ENCODE measurements at places on chromosomes 1 and 21.

GRCh38 chr1:3702990-3703728 lies 49.1 kb upstream of the CCDC27 start:
- peak; percentile 27 for DNase-seq

GRCh38 chr1:58818075-58818474 lies 34.2 kb upstream of the JUN start:
- peak; percentile 99 for DNase-seq

- no peak for DNase-seq
These were observed 14.5 kb downstream of the IFNAR2 start for GRCh38 chr21:33244082-33244778.

DNA sequence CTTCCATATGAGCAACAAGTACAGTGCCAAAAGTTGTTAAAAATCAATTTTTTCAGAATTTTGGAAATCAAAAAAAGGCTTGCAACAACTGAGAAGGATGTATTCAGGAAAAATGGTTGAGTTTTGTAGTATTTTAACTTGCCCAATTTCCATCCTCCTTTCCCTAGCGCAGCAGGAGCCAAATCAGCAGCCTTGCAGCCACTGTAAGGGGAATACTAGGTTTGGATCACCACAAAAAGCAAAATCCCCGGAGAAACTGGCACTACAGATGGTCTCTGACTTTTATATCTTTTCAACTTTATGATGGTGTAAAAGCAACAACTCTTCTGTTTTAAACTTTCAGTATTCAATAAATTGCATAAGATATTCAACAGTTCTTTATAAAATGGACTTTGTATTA lies 17.9 kb downstream of the DBT start:
- DNase-seq, result no peak

DNA sequence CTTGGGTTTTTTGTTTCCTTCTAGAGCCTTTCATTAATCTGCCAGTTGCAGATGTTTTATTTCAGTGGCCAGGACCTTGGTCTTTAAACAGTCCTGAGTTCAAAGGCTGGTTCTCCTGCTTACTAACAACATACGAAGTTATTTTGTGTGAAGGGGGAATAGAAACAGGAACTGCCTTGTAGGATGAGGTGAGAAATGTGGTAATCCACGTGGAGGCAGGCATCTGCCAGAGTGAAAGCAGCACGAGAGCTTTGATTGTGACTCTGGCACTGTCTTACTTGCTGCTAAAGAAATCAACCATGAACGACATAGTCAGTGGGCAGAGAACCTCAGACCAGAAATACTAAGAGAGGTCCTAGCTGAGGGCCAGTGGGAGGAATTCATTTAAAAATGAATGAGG lies 30.4 kb downstream of the TMEM63A start:
- DNase-seq, result no peak

DNA sequence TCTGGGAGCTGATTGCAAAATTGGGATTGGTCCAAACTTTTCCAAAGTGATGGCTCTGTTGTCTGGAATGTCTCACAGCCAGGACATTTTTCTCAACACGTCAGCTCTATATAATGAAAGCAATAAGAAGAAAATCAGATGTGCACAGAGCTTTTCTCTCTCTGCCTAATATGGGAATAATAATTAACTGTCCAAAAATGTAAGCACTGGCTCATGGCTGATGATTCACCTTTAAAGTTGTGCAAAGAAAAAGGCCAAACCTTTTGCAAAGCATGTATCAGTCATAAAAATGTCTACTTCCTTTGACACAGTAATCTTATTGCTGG lies 30.4 kb downstream of the ZNF281 start:
- peak; percentile 99 for DNase-seq
